CD8-positive, alpha-beta memory T cell (primary cell): ENCODE measurements at places on chromosomes 13 and 19.

GRCh38 chr13:111856571-111856970 lies 210.4 kb upstream of the SOX1 start:
- no peak for DNase-seq

GRCh38 chr13:59750860-59751259 lies 412.9 kb downstream of the DIAPH3 start:
- DNase-seq: no peak

GRCh38 chr13:51342706-51343105 lies 3.2 kb downstream of the SERPINE3 start:
- no peak for DNase-seq

DNA sequence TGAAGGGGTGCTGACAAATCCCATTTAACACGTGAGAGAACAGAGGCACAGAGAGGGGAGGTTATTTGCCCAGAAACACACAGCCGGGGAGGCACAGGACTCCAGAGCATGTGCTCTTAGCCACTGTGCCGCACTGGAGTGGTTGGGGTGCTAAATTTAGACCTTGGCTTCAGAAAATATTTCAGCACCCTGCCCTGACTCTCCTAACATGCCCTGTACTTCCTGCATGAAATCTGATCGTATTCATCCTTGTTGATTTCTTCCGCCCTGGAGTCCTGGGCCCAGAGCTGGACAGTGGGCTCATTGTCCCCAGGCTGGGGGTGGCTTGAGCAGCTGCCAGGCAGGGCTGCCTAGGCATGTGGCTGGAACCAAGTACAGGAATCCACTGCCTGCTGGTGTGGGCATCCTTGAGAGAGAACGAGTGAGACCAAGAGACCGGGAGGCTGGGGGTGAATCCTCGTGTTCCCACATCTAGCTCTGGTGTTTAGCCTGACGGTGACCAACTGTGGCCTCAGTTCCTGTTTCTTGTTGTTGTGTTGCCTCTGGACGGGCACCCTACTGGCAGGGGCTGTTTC lies 5.3 kb downstream of the SLC27A1 start:
- no peak for DNase-seq

- DNase-seq: no peak
Measured at GRCh38 chr13:94996445-94996844, 284.1 kb upstream of the SOX21 start.

DNA sequence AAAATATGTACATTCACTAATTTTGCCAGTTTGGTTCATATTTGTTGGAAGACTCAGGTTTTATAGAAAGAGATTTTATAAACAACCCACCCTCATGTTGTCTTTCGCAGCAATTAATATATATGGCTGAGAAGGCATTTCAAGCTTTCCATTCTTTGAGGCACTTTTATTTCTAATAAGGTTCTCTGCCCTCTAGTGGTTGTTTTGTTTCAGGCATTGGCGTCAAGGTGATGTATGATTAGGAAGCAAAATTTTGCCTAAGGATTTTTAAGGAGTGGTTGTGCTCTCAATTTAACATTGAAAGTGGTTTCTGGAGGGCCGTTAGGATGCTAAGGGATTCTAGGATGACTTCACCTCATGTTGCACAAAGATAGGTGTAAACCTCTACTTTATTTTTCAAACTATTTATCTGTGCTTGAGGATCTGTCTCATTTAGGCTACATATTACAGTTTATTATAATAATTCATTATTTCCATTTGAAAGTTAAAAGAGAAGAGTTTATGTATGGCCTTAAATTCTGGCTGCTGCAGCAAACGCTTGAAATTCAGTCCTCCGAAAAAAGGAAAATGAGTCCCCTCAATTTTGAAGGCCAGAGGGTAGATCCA lies 35.9 kb downstream of the OXGR1 start:
- DNase-seq: no peak

- DNase-seq: no peak
Measured at GRCh38 chr13:71149046-71149445, 718.0 kb downstream of the DACH1 start.

- no peak for DNase-seq
Measured at GRCh38 chr13:42740753-42741152, 40.6 kb upstream of the FAM216B start.

- DNase-seq: peak; percentile 12
Measured at GRCh38 chr13:36420437-36420891, 11.8 kb upstream of the CCNA1 start.

GRCh38 chr13:53121919-53122318 lies 93.3 kb downstream of the OLFM4 start:
- DNase-seq: no peak

GRCh38 chr19:19152668-19153384 lies 14.5 kb upstream of the TMEM161A start:
- DNase-seq: no peak

DNA sequence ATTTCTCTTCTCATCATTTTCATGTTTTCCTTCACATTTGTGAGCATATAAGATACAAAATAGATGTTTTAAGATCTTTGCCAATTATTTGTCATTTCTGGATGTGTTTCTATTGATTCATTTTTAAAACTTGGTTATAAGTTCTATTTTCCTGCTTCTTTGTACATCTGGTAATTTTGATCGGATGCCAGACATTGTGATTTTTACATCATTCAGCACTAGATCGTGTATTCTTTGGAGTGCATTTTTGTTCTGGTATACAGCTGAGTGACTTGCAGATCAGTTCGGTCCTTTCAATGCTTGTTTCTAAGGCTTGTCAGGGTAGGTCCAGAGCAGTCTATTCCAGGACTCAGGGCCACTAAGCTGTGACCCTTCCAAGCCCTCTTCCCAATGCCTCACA lies 198.2 kb downstream of the KLF12 start:
- no peak for DNase-seq

DNA sequence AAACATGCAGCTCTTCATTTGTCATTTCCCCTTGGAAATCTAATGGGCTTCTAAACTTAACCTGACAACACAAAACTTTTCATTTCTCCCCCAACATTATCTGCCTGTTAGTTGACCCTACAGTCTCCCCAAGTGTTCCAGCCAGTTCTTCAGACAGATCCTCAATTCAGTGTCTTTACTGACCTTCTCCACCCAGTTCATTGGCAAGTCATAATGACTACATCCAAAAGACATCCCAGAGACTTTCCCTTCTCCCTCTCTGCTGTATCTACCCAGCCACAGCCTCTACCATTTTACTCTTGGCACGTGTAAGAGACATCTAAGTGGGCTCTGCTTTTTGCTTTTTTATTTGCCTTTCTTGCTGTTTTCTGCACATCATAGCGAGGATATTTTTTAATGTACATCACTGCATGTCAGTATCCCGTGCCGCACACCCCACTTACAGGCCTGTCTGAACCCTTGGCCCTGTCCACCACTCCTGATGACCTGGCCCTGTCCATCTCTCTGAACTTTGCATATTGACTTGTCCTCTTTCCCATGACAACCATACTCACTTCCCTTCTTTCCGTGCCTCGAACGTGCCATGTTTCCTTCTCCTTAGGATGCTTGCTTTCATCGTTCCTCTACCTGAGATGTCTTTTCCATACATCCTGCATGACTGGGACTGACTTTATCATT lies 391.9 kb downstream of the IRS2 start:
- no peak for DNase-seq

GRCh38 chr13:112836940-112837339 lies 132.1 kb upstream of the MCF2L start:
- DNase-seq: no peak

DNA sequence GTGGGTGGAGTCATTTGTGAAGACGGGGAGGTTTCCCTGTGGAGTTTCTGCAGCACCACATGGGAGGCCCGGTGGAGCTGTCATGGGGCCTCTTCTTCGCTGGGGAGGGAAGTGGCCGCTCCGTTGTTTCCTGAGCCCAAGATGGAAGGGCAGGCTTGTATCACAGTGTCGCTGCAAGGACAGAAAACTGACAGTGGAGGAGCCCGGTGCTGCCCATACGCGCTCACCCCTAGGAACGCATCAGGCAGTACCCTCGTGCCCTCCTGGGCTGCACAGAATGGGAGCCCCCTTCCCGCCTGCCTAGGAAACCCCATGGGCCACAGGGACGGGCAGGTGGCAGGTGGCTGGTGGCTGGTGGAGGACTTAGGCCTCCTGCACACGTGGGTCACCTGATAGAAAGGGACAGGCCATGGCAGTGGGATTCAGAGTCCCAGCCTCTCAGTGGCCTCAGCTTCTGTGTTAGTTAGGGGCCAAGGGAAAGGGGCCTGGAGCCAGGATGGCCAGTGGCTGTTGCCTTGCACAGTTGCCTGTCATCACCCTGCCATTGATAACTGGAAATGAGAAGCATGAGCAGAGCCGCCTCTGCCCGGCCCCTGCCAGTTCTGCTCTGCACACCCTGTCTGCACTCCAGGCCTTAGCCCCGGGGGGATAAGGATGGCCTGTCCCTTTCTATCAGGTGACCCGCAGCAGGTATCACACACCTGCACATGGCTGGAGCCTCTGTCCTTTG lies 7.6 kb downstream of the COL4A2 start:
- no peak for DNase-seq

DNA sequence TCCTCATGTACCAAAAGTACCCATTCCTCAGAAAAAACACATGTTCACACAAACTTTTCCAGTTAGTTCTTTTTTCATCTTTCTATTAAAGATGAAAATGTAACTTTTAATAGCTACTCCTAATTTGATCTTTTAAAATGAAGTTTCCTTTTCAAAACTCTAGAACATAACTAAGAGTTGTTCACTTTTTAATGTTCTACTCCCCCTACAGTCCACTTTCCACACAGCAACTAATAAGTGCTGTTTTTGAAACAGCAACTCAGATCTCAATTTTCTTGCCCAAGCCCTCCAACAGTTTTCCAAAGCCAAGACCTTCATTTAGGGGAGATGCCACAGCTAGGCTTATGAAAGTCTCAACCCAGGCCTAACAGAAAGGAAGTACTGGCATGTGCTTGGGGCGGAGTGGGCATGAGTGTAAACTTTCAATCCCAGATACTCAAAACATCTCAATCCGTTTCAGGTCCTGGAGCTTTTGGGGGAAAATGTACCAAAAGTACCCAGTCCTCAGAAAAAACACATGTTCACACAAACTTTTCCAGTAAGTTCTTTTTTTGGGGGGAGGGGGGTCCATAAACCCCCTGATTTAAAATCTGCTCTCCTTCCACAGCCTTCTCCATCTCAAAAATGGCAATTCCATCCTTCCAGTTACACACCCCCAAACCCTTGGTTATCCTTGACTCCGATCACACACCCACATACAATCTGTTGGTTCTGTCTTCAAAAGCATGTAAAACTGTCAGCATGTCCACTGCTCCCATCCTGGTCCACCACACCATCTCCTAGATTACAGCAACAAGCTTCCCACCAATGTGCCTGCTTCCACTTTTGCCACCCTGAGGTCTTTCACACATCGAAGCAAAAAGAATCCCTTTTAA lies 2.0 kb downstream of the FBL start:
- DNase-seq: peak; percentile 43

- no peak for DNase-seq
Measured at GRCh38 chr13:22106058-22106457, 435.2 kb downstream of the FGF9 start.

- no peak for DNase-seq
Measured at GRCh38 chr13:31631746-31632145, 107.6 kb upstream of the RXFP2 start.

GRCh38 chr19:2288338-2288817 lies 6.4 kb upstream of the PEAK3 start:
- no peak for DNase-seq

- no peak for DNase-seq
Measured at GRCh38 chr19:33612928-33613619, 8.7 kb upstream of the CHST8 start.

DNA sequence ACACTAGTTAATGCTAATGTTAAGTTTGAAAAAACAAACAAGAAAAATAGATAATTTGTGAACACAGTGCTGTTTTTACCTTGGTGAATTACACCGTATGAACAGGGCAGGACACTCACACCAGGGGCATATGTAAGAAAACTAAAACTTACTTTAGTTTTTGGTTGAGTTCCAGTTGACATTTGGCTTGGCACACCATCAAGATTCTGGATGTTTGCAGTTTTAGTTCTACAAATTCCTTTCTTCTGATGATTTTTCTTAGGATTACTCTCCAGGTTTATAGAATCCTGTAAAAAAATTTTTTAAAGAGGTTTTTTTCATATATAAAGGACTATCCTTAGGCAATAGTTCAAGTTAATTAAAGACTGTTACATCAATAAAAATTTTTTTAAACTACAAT lies 238.5 kb upstream of the STARD13 start:
- DNase-seq: no peak

GRCh38 chr13:34764246-34764645 lies 177.8 kb upstream of the NBEA start:
- DNase-seq: no peak

- DNase-seq: no peak
Measured at GRCh38 chr19:47022140-47022536, 2.5 kb downstream of the NPAS1 start.

DNA sequence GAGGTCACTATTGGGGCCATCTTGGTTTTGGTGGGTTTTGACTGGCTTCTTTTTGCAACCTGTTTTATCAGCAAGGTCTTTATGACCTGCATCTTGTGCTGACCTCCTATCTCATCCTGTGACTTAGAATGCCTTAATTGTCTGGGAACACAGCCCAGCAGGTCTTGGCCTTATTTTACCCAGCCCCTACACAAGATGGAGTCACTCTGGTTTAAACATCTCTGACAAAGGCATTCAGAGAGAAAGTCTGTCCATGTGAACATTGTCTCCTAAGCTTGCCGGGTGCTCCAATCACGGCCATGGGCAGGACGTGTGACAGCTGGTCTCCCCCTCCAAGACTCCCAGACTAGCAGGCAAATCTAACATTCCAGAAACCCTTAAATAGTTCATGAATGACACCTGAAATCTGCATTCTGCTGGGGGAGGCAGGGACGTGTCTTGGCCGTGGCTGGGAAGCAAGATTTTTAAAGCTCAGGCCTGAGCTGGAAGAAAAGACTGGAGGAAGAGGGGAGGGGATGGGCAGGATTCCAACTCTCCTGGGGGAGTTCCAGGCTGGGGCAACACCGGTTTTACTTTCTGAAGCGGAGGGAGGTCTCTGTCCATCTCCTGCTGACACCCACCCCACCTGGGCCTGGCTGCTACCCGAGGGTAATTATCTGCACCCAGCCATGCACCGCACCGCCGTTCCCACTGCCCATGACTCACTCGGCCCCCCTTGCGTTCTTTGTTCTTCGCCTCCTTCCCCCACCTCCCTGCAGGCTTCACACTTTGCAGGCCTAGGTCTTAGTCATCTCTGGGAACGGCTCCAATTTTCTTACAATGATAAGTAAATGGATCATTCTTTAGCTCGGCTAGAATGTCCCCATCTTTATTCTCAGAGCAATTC lies 11.6 kb upstream of the OR1M1 start:
- DNase-seq: no peak

DNA sequence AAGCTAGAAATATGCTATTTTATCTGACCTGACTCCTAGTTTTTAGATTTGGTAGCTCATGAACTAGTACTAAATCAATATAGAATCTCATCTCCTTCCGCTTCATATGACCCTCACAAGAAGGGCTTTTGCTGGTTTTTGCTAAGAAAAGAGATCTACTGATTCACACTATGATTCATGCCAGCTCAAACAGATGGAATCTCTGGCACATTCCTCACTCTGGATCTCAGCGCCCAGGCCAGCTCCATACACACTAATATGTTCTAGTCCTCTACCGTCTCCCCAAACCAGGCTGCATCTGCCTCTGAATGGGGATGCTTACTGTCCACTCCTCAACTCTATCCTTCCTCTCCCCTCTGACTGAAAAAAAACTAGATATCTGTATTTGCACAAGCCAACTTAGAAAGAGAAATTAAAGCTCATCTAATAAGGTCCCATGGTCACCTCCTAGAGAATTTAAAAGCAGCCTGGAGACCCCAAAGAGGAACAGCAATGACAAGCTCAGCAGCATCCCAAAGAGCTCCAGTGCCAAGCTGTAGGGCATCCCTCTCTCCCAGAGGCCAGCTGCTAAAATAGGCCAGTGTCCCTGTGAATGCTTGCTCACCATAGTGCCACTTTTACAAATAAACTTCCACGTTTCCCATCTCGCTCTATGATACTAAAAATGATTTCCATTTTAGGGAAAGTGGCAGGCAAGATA lies 74.9 kb downstream of the LHFPL6 start:
- no peak for DNase-seq
